NAMALWA (cell line): ENCODE measurements at places on chromosomes 2 and 18.

DNA sequence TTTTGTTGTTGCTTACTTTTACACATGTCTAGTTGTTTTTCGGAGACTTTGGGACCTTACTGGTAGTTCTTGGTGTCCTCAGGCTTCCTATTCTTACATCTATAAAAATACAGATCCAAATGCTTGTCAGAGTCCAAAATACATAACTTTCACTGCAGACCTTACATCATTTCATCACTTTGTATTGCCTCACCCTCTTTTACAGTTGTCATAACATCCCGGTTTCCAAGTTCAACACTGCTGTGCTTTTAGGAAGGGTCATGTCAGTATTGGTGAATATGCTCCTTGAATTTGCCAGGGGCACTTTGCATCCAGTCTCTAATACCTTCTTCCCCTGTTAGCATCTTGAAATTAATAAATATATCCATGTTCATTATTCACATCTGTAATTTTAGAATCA lies 518.2 kb upstream of the RAB12 start:
- no peak for DNase-seq

DNA sequence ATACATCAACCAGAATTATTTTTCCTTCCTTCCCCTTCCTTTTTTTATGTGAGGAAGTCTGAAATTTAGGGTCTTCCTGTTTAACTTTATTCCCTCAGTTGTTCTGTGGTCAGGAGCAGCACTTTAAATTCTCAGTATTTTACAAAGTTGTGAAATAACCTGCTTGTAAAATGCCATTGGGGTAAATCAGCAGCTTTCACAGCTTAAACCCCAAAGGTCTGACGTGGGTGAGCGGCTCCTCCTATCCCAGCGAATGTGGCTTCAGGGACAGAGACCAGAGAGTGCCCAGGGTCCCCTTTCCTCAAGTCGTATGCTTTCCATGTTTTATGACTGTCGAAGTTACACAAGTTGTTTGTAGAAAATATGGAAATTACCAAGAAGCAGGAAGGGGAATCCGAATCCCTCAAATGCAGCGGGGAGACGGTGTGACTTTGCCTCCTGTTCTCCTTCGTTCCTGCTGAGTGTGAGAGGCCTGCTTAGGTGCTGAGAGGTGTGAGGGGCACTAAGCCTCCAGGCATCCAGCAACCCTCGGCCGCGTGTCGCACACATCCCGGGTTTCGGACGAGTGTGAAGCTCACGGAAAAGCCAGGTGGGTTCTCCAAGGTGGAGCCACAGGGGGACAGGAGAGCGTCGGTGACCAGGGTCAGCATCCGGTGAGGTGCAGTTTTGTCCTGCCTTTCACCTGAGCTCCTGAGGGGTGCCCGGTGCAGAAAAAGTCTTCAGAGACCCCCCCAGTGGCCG lies 10.8 kb upstream of the KCNG2 start:
- DNase-seq: no peak

DNA sequence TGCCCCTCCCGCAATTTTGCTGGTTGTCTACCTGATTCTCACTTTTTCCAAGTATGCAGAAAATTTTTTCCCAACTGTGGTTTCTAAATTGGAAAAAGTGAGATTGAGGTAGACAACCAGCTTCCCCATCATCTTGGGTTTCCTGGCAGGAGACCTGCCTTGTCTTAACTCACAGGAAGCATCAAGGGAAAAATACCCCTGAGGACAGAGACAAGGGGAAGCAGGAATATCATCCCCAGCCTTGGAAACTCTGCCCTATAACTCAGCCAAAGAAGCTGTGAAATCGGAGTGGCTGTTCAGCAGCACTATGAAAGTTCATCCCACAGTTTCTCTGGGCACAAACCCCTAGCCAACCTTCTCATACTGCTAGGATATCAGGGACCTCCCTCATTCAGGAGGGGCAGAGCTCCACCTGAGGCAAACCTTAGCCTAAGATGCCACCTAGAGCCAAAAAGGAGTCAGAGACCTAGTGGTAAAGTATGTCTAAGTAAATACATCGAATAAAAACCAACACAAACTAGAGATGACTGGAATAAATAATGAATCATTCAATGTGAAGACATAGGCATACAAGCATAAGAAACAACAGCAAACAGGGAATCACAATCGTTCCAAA lies 68.2 kb downstream of the ZSWIM2 start:
- DNase-seq: peak; percentile 29

- DNase-seq: no peak
Observed at GRCh38 chr2:224429441-224429810, 27.5 kb upstream of the FAM124B start.

DNA sequence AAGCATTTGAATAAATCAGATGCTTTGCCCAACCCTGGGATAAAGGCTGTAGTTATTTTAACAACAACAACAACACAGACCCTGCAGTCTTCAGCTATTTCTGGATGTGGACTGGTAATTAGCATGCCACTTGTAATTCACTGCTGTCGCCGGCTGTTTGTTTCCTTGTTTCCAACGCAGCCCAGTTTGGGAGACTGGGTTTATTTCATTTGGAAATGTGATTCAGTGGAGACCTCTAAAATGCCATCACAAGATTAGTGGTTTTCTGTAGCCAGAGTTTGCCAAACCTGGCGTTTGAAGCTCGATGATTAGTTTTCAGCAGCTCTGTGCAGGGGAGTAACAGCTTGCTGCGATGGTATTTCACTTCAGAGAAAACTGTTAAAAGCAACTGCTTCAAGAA lies 83.5 kb downstream of the LDLRAD4 start:
- no peak for DNase-seq

DNA sequence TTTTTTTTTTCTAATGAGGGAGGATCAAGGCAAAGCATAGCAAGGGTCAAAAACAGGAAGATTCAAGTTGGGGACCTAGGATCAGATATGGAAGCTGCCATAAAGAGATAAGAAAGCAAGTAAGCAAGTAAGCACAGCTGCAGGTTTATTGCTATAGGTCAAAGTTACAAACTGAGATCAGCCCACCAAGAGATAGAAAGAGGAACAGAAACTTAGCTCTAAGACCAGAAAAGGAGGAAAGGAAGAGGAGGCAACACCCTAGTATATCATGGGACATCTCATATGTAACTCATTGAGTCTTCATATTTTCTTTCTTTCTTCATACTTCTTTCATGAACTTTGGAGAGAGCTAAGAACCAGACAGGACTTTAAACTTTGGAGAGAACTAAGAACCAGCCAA lies 295.9 kb upstream of the CRIM1 start:
- DNase-seq: peak; percentile 49

GRCh38 chr2:174561283-174561971 lies 36.2 kb downstream of the WIPF1 start:
- DNase-seq: no peak

- no peak for DNase-seq
Observed at GRCh38 chr2:38438133-38438882, 61.2 kb upstream of the ATL2 start.

DNA sequence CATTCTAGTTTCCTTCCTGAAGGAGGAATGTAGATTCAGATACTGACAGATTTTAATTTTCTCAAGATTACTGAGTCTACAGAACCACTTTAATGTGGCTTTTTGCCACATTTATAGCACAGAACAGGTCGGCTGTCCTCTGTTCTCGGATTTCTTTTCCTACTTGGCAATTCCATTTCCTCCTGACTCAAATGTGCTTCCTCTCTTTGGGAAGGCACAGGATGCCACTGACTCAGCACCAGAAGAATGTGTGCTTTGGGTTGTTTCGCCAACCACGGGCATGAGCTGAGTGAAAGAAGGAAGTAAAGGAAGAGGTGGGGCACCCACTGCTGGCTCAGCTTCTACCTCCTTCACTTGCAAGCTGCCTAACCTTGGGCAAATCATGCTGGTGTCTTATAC lies 970.6 kb upstream of the ACVR2A start:
- DNase-seq: peak; percentile 18

DNA sequence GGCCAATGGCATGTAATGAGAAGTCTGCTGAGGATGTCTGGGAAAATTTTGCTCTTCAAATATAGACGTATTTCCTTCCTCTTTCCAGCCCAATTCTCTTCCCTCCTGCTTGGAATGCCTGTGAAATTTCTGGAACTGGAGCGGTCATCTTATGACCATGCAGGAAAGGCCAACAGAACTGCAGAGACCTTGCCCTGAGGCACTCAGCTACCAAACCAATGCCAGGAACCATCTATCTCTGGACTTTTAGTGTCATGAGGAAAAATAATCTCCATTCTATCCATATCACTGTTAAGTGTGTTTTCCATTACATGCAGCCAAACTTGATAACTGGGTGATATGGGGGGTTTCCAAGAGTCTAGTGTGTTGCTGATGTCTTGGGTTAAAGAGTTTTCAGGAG lies 363.7 kb downstream of the SLC4A3 start:
- DNase-seq: no peak

DNA sequence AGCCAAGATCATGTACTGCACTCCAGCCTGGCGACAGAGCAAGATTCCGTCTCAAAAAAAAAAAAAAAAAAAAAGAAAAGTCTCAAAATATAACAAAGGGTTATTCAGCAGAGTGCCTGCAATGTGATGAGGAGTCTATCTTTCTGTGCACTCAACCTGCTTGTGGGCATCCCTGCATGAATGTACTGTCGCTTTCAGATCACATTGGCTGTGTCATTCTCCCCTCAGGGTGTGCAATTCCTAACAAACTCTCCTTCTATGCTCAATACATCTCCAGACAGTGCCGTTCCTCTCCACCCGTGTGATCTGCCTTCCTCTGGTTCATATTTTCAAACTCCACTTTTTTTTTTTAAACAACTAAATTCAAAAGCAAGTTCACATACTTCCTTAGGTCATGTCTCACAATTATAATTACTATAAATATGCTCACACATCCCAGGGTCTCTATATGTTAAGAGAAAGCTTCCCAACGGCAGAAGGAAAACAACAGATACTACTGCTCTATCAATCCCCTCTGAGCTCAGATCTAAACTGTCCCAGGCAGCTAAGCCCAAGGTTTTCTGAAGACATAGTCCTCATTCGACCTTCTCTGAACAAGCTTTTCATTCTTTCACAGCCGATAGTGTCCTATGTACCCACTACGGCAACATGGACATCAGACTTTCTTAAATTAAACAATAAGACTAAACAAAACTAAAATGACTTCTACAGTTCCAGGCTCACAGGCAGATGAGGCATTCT lies 35.2 kb downstream of the PTMA start:
- no peak for DNase-seq

- no peak for DNase-seq
Observed at GRCh38 chr2:170817093-170818035, 677 bp downstream of the GAD1 start.

GRCh38 chr2:113167962-113168340 lies 5.8 kb upstream of the PSD4 start:
- DNase-seq: no peak

DNA sequence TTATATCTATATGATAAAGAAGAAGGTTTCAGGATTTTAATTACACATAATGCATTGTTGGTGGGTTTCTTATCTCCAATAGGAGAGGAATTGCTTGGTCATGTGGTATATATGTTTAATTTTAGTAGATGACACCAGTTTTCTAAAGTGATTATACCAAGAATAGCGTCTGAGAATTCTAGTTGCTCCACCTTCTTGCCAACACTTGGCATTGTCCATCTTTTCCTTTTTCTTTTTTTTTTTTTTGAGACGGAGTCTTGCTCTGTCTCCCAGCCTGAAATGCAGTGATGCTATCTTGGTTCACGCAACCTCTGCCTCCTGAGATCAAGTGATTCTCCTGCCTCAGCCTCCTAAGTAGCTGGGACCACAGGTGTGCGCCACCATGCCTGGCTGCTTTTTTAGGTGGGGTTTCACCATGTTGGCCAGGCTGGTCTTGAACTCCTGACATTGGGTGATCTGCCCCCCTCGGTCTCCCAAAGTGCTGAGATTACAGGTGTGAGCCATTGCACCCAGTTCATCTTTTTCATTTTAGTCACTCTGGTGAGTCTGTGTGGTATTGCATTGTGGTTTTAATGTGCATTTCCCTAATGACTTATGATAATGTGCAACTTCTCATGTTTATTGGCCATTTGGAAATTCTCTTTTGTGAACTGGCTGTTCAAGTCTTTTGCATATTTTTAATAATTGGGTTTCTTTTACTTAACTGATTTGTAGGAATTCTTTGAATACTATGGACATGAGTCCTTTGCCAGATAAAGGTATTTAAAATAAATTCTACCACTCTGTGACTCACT lies 37.3 kb upstream of the ZNF512 start:
- DNase-seq: no peak

DNA sequence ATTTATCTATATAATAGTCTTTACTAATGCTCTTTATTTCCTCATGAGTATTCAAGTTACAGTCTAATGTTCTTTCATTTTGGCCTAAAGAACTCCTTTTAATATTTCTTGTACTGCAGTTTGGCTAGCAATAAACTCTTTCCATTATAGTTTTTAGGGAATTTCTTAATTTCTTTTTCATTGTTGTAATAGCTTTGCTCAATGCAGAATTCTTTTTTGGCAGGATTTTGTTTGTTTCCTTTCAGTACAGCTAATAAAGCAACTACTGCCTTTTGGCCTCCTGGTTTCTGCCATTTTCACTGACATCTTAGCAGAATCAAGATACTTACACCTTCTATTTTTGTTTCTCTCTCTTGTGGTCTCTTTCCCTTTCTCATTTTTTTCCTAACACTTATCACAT lies 390.4 kb upstream of the RGPD4 start:
- DNase-seq: no peak

GRCh38 chr18:23498877-23499276 lies 4.4 kb upstream of the RMC1 start:
- peak; percentile 89 for DNase-seq

GRCh38 chr18:7567474-7568425 lies 634 bp downstream of the PTPRM start:
- DNase-seq: no peak

DNA sequence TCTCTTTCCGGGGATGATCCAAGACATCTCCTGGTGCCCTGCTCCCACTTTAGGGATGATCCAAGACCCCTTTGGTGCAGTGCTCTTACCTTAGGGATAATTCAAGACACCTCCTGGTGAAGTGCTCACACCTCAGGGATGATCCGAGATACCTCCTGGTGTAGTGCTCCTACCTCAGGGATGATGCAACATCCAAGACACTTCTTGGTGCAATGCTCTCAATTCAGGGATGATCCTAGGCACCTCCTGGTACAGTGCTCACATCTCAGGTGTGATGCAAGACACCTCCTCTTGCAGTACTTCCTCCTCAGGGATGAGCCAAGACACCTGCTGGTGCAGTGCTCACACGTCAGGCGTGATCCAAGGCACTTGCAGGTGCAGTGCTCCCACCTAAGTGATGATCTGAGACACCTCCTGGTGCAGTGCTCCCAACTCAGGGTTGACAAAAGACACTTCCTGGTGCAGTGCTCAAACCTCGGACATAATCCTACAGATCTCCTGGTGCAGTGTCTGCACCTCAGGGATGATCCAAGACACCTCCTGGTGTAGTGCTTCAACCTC lies 122.3 kb downstream of the ASB1 start:
- DNase-seq: no peak

DNA sequence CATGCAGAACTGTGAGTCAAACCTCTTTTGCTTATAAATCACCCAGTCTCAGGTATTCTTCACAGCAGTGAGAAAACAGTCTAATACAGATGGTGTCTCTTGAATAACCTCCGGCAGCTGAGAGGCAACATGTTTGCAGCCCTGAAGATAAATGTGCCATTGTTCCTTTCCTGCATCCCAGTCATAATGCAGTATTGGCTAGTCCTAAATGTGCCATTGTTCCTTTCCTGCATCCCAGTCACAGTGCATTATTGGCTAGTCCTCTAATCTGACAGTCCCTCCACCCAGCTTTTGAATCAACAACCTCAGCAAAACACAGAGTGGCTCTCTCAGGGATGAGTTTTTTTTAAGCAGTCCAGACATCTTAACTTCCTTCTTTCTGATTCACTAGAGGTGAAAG lies 550.7 kb downstream of the RIT2 start:
- no peak for DNase-seq
